ENCODE measurements at places on chromosomes 11 and 22.

GRCh38 chr22:23384923-23385677, 195.0 kb downstream of the IGLL1 start:
- DNase-seq = no peak

DNA sequence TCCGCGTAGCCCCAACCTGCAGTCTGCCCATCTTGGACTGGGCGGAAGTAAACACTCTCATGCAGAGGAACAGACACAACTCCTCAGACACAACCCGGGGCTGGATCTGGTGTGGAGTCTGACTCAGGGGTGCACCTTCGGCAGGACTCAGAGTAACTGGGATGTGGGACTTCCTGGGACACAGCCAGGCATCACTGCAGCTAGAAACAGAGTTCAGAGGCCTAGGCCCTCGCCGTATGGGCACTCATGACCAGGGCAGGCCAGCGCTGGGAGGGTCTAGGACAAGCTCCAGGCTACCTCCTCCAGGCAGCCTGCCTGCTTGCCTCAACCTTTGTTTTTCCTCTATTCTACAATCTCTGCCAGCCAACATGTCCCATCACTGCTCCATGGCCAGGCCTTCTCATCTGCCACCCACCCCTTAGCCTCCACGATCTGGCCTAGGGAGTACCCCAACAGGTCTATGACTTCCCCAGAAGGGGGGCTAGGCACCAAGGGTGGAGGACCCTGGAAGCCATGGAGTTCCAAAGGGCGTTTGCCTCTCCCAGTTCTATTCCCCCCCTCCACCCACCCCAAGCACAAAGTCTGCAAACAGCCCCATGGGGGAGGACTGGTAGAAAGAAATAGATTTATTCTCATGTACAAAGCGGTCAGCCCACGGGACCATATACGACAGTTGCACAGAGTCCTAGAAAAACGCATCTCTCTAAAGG, 98.5 kb downstream of the PDE2A start:
- no peak for DNase-seq

- DNase-seq = no peak
These were observed 15.4 kb downstream of the DSCAML1 start for GRCh38 chr11:117781627-117782026.

- no peak for DNase-seq
These were observed 87.8 kb downstream of the KCNC1 start for GRCh38 chr11:17822401-17822781.

GRCh38 chr11:69413993-69414392, 67.5 kb upstream of the LINC01488 start:
- no peak for DNase-seq

DNA sequence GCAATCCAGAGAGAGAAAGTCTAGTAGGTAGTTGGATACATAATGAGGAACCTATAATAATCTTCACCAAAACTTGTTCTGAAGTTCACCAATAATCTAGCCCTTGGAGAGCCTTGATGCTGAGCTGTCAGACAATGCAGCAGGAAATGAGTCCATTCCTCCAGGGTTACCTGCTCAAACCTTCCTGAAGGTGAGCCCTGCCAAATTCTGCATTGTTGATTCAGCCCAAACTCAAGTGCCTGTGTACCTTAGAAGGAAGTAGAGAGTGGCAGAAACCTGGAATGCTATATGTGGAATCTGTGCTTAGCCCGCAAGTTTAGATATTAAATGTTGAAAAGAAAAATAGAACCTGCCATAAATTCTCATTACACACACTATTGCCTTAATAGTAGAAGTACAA, 77.4 kb upstream of the SPON1 start:
- DNase-seq = no peak

DNA sequence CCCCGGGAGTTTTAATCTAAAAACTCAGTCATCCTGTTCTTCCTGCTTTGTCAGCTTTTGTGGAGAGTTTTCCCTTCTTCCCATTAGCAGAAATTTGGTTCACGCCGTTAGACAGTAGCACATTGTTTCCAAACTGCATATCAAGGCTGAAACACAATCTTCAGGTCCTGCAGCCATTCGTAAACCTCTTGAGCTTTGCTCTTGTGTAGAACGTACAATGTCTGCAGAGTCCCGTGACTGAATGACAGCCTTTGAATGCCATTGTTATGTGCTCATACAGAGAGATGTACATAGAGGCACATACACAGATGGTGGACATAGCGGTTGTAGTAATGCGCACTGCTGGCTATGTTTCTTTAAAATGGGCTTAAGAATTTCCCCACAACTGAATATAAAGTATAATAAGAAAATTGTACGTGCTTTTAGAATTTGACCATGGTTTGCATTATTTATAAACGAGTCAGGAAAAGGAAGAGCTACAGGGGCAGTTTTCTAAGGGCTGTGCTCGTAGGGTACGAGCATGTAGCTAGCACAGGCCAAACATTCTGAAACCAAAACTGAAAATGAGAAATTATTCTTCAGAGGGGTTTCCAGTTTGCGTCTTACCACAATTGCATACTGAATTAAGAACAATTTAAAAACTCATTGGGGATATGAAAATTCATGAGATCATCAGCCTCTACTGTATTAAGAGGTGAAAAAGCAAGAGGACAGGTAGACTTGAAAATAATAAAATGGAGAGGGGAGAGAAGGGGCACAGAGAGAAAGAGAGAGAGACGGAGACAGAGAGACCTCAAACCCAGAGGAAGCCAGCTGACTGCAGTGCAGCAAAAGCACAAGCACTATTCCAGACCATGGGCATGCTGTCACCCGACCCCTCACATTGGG, 310.1 kb downstream of the CADM1 start:
- DNase-seq = no peak

- no peak for DNase-seq
These were observed 2.8 kb upstream of the ROBO4 start for GRCh38 chr11:124900464-124900863.

DNA sequence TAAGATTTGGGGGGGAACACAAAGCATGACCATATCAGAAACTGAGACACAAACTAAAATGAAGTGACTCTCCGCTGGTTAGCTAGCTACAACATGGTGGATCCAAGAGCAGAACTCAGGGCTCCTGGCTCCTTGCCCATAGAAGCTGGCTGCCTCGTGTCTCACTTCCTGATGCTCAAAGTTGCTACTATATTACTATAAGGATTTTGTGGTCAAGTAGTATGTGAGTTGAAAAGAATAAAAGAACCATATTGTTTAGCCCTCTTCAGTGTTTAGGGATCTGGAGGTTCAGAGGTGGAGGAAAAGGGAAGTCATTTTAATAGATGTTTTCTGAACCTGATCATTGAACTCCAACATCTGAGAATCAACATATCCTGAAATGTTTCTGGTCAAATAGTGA, 16.9 kb upstream of the SIK2 start:
- no peak for DNase-seq

GRCh38 chr11:69161117-69161407, 5.3 kb downstream of the SMIM38 start:
- no peak for DNase-seq

GRCh38 chr11:23604966-23605365, 744.7 kb upstream of the CCDC179 start:
- no peak for DNase-seq

DNA sequence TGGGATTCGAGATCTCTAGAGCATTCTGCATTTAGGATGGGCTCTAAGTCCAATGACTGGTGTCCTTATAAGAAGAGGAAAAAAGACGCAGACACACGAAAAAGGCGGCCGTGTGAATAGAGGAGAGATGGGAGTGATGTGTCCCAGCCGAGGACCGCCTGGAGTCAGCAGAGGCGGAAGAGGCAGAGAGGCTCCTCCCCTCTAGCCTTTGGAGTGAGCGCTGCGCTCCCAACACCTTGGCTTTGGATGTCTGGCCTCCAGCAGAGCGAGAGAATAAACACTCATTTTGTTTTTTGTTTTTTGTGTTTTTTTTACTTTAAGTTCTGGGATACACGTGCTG, 83.0 kb upstream of the RTL6 start:
- DNase-seq = no peak

DNA sequence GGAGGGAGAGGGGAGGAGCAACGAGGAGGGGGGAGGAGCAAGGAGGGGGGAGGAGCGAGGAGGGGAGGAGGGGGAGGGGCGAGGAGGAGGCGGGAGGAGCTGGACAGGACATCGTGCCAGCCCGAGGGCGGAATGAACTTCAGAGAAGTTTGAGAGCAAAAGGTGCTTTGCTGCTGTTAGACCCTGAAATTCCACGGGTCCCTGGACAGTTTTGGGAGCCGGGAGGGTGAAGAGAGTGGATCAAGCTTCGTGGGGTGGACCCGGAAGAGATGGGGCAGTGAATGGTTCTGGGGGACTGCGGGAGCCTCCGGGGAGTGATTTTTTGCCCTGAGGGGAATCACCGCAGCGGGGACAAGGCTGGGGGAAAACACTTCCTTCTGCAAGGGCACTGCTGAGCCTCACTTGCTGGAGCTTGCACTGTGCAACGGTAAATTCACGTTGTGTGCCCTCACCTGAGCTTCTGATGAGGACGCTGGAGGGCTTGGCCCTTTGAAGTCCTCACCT, 10.7 kb upstream of the NLRP6 start:
- DNase-seq = no peak

DNA sequence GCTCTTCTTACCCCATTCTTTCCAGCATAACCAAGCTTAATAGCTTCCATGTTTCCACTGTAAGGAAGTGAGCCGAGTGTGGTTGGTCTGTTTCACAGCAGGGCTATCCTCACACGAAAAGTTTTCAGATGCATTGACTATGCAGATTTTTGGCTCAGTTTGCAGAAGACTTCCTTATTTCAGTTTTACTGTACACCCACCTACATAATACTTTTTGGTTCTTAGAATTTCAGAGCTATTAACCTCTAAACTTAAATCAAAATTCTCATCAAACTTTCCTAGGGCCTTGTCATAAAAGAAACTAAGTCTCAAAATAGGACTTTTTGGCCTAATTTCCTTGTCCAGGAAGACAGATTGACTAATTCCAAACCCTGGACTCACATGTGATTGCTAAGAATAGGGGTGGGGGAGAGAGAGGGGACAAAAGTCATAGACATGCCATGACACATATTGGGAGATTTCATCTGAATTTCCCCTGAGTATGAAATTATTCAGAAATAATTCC, 7.3 kb upstream of the EHF start:
- DNase-seq = no peak

DNA sequence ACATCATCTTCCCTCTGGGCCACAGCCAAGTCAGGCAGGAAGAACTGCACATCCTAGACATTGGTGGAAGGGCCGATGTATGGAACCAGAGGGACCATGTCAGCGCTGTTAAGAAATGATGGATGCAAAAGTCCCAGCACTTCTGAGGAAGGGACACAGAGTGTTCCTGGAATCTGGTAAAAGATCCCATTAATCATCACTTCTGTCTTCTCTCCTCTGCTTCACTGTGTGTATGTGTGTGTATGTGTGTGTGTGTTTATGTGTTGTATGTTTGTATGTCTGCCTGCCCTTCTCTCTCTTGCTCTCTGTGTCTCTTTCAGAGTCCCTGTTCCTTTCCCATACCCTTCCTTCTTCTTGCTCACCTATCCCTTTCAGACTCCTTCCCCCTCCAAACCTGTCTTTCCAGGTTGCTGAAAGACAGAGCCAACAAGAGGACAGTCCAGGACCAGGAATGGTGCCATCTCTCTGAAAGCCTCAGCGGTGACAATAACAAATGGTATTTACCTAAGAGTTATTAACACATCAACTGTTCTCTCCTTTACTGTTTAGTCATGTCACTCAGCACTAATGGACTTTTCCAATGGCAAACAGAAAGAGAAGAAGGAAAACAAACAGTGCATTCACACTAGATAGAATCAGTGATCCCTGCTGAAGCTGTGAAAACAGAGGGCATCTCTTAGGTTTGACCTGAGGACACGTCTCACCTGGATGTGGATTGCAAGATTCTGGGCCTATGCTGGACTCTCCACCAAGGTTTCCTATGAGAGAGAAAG, 47.1 kb downstream of the EHF start:
- no peak for DNase-seq

- DNase-seq = no peak
These were observed 532.2 kb upstream of the API5 start for GRCh38 chr11:42779555-42779954.

DNA sequence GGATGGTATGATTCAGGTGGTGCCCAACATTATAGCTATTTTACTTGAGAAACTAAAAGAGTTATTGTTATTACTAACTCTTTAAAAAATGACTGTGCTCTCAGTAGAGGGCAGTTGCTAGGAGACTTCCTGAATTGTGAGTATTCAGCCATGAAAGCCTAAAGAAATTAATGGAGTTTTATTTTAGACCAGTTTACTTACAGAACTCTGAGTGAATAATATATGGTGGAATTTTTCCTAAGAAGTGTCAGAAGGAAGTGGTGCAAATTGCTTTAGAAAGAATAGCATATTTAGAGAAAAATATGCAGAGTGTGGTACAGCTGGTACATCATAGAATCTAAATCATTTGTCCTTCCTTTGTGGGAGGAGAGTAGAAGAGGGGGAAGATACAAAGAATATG, 689.9 kb upstream of the CCDC90B start:
- DNase-seq = no peak

DNA sequence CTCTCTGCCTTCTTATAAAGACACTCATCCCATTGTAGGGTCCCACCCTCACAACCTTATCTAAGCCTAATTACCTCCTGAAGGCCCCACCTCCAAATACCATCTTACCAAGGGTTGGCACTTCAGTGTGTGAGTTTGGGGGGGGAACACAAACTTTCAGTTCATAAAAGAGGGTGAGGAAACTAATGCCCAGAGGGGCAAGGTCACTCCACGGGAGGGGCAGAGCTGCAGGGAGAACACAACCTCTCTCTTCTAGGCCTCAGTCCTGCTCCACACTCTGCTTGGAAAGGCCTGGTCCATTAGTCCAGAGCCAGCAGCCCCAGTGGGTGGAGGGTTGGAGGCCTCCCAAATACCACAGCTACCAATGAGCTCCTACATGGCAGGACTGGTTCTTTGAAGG, 2.7 kb upstream of the BATF2 start:
- DNase-seq = no peak

GRCh38 chr22:26806445-26807175, 149.2 kb downstream of the MIAT start:
- no peak for DNase-seq

DNA sequence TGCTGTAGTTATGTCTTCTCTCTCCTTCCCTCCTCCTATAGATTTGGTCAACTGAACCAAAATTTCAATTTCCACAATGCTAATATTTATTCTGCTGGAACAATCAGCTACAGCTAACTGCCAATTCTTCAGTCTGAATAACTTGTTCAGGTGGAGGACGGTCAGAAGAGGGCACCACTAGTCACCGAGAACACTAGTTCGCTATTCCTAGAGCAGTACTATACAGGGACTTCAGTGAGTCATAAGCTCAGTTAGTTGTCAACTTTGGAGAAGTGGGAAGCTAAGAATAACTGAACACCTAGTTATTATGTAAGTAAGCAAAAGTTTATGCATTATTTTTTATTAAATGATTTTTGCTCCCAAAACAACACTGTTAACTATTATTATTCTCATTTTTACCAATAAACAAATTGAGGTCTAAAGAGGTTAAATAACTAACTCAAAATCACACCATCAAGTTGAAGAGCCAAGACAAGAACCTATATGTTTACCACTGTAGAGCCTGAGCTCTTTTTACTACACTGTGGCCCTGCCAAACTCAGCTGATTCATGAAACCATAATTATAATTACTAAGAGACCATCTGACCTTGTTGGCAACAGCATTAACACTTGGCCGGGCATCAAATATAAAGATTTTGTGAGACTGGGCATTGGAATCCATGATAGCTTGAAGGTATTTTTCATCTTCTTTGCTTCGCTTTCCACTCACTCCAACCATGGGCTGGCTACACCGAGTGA, 59.0 kb downstream of the CEP57 start:
- no peak for DNase-seq

GRCh38 chr22:40728731-40729189, 49.5 kb downstream of the MCHR1 start:
- peak; percentile 30 for DNase-seq

GRCh38 chr11:34501949-34502348, 11.6 kb downstream of the ELF5 start:
- no peak for DNase-seq

Data from stimulated activated CD8-positive, alpha-beta memory T cell treated with anti-CD3 and anti-CD28 coated beads, Interleukin-2, amount 100 ng/mL, for 1 hour (primary cell).